ENCODE measurements at places on chromosomes 5 and 9.

DNA sequence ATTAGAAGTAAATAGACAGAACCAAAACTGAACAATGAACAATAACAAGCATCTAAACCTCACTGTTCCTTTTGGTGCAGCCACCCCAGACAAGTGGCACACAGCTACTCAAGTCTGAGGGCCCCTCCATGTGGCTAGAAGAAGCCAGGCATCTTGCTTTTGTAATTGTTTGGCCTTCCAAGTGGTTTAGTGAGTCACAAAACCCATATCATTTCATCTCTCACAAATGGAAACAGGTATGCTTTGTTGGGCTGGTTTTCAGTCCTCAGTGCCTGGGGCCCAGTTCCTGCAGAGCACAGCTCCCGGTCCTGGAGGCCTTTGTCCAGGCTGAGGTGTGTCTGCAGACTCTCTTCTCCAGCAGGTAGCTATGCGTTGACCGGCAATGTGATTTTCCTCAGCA, 16.7 kb downstream of the PRLR start:
- no peak for DNase-seq

GRCh38 chr5:176790941-176791340, 19.4 kb upstream of the UNC5A start:
- no peak for DNase-seq

GRCh38 chr5:59322894-59323293, 570.6 kb downstream of the PDE4D start:
- DNase-seq, result no peak

DNA sequence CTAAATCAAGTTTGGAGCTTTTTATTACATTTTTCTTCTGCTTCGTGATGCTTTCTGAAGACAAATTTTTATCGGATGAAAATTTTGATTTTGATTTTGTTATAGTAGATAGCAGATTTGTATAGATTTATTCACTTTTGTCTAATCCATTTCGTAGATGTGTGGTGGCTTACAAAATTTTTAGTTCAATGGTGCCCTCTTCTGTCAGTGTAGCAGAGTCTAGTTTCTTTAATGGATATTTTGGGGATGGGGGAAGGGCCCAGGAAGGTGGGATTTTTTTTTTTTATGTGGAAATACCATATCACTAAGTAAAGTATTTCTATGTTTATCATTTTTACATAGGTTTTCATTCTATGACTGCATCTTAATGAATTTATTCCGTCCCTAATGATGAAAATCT, 259.9 kb upstream of the TARS1 start:
- no peak for DNase-seq

DNA sequence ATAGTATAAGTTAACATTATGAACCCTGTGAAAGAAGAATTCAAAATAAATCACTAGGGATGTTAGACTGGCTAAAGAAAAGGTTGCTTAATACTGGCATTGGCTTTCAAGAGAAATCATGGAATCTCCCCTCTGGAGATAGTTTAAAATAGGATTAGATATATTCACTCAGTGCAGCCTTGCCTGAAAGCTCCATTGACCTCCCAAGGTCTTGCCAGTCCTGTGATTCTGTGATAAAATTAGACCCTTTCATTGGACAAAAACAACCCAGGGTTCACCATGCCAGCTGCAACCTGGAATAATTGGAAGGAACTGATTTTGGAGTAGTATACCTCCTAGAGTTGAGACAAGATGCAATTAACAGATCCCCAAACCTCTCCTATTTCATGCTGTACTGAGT, 588.1 kb upstream of the MEF2C start:
- no peak for DNase-seq

- DNase-seq, result no peak
Observed at GRCh38 chr5:26569929-26570258, 468.5 kb downstream of the CDH9 start.
